ENCODE measurements at places on chromosomes 13 and 19. TPM values are rescaled to one million over a fixed set of nuclear protein-coding genes. Genes with fewer than 3 reads are reported as not detected.

IL11 gene
- 56.5 TPM for total RNA-seq

ZNF222 gene
- total RNA-seq: 5.5 TPM

KCNRG gene
- total RNA-seq: 1.4 TPM

DNA sequence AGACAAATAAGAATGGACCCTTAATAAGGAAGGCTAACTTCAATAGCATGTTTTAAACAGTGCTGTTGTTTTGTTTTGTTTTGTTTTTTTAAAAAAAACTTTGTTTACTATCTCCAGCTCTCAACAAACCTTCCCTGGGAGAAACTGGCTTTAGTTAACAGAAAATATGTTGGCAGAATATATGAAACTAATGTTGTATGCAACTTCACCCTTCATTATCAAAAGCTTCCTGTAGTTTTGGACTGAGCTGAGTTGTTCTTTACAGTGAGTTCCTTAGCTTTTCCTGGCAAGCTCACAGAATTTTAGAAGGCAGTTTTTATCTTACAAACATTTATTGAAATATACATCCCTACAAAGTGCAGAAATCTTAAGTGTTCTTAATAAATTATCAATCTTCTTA, 2480.7 kb upstream of the PCDH20 start:
- DNase-seq: no peak

DNA sequence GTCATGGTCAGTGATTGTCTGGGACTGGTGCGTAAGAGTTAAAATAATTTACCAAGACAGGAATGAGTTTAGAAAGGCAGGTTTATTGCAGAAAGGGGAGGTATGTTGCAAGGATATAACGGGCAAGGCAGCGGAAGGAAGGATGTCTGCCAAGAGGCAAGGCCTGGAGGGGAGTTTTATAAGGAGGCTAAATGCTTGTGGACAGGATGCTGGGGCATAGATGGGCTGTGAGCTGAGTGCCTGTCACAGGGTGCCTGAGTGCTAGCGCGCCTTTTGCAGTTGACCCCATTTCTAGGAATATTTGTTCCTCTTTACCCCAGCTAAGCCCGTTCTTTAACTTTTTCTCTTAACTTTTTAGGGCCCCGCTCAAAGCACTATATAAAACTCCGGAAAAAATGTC, 58.7 kb downstream of the TEX26 start:
- no peak for DNase-seq

- DNase-seq: no peak
Measured at GRCh38 chr19:13699786-13700185, 64.5 kb upstream of the MRI1 start.

UQCRFS1 gene
- 46.5 TPM for total RNA-seq

GRCh38 chr13:76226941-76227340, 590.8 kb downstream of the LMO7 start:
- no peak for DNase-seq

DNA sequence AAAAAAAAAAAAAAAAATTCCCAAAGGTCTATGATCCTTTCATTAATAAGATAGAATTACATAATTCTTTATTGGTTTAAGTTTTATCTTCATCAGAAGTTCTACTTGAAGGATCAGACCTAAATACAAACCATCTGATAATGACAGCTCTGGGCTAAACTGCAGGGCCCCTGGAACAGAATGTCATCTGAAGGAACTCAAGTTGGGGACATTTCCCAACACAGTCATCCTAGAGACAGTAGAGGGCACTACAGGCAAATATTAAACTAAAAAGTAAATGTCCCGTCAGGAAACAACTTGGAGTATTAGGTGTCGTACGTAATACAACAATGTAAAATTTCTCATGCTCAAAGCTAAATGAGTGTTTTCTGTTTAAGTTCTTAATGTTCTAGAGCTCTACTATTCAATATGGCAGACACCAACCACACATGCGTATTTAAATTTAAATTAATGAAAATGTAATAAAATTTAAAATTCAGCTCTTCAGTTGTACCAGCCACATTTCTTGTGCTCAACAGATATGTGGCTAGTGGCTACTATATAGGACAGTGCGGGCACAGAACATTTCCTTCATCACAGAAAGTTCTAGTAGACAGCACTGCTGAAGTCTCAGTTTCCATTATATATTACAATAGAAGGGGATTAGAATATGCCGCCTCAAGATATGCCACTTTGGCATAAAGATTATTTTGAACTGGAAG, 21.8 kb upstream of the NAXD start:
- DNase-seq: peak; percentile 25

DNA sequence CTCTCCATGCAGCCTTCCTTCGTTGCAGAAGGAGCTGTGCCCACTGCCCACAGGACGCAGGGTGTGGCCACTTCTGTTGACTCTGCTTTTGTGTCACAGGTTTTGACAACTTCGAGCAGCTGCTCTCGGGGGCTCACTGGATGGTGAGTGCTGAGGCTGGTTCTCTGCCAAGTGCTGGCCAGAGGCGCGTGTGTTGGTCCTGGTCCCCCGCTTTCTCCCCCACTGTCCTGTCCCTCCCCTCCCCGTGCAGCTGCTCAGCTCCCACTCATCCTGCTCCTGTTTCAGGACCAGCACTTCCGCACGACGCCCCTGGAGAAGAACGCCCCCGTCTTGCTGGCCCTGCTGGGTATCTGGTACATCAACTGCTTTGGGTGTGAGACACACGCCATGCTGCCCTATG, 10.6 kb upstream of the PDCD2L start:
- no peak for DNase-seq

GRCh38 chr19:51075998-51076397, 6.7 kb downstream of the KLK14 start:
- no peak for DNase-seq

DDX39A gene
- total RNA-seq: 207 TPM

DNA sequence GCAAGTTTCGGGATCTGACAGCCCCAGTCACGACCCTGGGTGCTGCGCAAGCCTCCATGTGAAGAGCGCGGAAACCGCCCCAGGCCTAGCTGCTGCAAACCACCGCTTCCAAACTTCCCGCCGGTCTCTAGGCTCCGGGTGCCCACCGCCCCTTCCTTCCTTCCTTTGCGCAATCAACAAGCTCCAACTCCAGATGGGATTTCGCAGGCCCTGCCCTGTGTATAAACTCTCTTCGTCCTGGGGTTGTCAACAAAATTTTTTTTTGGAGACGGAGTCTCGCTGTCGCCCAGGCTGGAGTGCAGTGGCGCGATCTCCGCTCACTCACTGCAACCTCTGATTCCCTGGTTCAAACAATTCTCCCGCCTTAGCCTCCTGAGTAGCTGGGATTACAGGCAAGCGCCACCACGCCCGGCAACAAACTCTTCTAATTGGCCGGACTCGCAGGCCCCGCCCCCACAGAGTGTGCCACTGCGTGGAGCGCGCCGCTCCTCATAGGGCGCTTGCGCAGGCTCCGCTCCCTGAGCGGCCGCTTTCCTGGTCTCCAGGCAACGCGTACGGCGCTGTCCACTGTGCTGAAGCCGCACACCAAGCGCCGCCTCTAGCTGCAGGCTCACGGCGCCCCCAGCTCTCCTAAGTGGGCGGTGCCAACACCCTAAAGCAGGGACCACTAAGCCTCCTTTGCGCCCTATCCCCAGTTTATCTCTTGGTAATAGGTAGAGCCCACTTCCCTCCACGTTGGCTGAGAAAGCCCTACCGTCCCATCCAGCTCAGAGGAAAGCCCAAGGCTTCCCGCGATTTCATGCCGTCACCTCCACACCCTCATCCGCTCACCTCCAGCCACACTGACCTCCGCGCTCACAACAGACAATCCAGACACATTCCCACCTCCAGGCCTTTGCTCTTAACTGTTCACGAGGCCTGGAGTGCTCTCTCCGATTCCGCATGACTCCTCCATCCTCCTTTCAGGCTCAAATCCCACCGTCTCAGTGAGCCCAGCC, 5.5 kb upstream of the QTRT1 start:
- DNase-seq: peak; percentile 95

DNA sequence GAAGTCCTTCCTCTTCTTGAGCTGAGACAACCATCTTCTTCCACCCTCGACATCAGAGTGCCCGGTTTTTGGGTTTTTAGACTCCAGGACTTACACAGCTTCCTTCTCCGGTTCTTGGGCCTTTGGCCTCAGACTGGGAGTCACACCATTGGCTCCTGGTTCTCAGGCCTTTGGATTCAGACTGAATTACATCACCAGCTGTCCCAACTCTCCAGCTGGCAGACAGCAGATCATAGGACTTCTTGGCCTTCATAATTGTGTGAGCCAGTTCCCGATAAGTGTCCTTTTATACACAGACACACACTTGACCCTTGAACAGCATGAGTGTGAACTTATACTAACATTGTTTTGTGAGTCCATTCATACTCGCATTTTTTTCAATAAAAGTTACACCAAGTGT, 166.0 kb upstream of the UBL3 start:
- DNase-seq: no peak

GRCh38 chr19:18121166-18121565, 23.6 kb downstream of the MAST3 start:
- no peak for DNase-seq

DNA sequence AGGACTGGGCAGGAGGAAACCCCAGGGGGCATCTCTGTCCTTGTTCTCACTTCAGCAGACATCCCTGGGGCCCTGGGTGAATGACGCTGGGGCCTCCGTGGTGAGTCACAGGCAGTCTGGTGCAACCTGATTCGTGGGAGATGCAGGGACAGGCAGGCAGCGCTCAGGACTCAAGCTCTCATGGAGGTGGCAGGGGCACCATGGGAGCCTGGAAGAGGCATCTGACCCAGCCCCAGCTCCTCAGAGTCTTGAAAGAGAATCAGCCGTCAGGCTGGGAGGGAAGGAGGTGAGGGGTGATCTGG, 14.0 kb upstream of the PTOV1 start:
- no peak for DNase-seq

DNA sequence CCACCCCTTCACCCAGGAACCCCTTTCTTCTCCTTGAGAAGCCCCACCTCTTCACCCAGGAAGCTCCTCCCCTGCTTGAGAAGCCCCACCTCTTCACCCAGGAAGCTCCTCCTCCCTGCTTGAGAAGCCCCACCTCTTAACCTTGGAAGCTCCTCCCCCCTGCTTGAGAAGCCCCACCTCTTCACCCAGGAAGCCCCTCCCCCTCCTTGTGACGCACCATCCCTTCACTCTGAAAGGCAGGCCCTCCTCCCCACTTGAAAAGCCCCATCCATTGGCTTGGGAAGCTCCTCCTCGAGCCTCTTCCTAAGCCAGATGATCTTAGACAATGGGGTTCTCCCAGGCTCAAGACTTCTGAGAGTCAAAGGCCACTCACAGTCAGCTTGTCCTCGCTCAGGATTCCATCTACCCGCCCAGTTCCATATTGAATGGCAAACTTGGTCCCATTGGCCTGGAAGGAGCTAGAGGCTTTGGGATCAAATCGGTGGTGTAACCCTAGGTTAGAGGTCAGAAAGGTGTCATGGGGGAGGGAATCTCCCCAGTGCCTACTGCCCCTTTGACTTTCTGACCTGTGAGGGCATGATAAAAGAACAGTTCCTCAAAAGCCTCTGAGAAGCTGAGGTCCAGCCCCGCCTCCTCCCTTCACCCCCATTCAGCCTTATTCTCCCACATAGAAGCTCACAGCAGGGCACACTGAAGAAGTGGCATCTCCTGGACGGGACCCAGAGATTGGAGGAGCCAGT, 4.0 kb downstream of the NAPSA start:
- peak; percentile 23 for DNase-seq

- DNase-seq: peak; percentile 53
Measured at GRCh38 chr13:107678075-107678689, 537.2 kb downstream of the LIG4 start.

DNA sequence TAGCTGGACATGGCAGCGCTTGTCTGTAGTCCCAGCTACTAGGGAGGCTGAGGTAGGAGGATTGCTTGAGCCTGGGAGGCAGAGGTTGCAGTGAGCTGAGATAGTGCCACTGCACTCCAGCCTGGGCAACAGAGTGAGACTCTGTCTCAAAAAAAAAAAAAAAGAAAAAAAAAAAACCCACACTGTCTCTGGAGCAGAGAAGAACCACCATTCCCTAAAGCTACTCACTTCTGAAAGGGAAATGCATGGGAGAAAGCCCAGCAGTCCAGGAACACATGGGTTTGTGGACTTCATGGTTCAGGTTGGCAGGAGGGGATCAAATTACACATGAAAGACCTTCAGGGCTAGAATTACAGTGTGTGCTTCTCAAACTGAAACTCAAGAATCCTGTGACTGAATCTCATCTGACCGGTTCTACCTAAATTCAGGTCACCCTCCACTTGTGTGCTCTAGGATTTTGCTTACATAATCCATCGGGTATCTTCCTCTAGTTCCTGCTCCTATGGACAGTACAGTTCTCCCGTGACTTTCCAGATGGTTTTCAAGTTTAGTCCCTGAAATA, 30.2 kb upstream of the CPB2 start:
- DNase-seq: peak; percentile 19

ENOX1 gene
- total RNA-seq: 1.5 TPM

DNA sequence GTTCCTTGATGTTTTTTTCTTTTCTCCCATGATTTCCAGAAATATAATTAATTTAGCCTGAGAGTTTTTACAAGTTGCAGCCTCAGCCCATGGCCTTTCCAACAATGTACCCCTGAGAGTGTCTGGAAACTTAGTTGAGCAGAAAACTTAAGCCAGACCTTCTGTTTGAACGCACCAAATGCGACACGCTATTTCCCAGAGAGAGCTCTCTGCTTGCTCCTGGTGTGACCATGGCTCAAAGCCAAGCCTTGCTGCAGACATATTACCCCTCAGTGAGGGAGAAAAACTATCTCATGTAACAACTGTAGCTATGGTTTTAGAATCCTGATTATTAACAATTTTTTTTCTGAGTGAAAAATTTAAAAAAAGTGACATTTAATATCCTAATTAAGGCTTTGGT, 1204.5 kb upstream of the SLC10A2 start:
- no peak for DNase-seq

GRCh38 chr19:19457671-19458070, 52.2 kb downstream of the GATAD2A start:
- DNase-seq: no peak

DNA sequence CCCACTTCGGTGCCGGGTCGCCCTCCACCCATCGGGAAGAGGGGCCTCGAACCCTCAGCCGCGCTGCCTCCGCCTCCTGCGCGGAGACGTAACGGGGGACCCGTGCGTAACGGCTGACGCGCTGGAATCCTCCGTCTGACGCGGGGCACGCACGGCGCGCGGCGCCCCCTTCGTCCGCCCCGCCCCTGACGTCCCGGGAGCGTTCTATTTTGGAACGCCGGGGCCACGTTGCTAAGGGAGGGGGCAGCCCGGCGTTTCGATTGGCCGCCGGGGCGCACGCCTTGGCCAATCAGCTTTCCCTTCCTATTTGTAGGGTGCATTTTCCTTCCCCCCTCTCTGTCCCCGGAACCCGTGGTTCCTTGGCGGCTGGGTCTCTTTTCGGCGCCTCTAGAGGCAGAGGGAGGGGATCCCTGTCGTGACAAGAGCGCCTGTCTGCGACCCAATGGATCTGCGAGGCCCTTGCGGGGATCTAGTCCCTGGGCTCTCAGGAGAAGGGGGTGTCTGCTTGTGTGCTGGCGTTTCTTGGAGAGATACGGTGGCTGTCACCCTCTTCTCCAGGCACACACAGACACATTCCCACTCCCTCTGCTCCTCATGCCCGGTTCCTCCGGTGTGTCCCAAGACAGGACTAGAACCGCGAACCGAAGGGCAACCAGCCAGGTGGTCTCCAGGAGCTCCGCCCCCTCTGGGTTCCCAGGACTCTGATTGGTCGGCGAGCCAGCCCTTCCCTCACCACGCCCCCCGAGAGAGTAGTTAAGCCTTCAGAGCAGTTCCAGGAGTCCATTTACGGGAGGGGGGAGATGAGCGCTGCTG, 1.5 kb downstream of the FOSB start:
- peak; percentile 98 for DNase-seq

ZNF493 gene
- total RNA-seq: 10.1 TPM

IGFL2 gene
- total RNA-seq: not detected
